Stimulated activated naive CD8-positive, alpha-beta T cell treated with anti-CD3 and anti-CD28 coated beads, Interleukin-15, Interleukin-2, amounts not matched to agents 100 U/mL and 50 U/mL, for 24 hours (primary cell): ENCODE measurements at places on chromosomes 12 and 14.

GRCh38 chr14:64734990-64735389, 30.8 kb downstream of the PLEKHG3 start:
- DNase-seq = no peak

DNA sequence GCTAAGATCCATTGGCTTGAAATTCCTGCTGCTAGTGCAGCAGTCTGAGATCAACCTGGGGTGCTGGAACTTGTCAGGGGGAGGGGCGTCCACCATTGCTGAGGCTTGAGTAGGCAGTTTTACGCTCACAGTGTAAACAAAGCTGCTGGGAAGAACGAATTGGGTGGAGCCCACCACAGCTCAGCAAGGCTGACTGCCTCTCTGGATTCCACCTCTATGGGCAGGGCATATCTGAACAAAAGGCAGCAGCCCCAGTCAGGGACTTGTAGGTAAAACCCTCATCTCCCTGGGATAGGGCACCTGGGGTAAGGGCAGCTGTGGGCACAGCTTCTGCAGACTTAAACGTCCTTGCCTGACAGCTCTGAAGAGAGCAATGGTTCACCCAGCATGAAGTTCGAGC, 191.7 kb downstream of the ALG10B start:
- no peak for DNase-seq

GRCh38 chr14:105848570-105848969, 322.2 kb downstream of the TMEM121 start:
- DNase-seq = no peak

- DNase-seq = no peak
Observed at GRCh38 chr12:31985832-31986231, 26.6 kb downstream of the RESF1 start.

GRCh38 chr12:75553836-75554555, 42.6 kb upstream of the KRR1 start:
- DNase-seq = no peak

- DNase-seq = no peak
Observed at GRCh38 chr14:51323492-51323891, 83.4 kb downstream of the TMX1 start.

- no peak for DNase-seq
Observed at GRCh38 chr14:65073605-65074201, 28.6 kb downstream of the MAX start.

GRCh38 chr14:35292770-35293561, 784 bp downstream of the PSMA6 start:
- no peak for DNase-seq

DNA sequence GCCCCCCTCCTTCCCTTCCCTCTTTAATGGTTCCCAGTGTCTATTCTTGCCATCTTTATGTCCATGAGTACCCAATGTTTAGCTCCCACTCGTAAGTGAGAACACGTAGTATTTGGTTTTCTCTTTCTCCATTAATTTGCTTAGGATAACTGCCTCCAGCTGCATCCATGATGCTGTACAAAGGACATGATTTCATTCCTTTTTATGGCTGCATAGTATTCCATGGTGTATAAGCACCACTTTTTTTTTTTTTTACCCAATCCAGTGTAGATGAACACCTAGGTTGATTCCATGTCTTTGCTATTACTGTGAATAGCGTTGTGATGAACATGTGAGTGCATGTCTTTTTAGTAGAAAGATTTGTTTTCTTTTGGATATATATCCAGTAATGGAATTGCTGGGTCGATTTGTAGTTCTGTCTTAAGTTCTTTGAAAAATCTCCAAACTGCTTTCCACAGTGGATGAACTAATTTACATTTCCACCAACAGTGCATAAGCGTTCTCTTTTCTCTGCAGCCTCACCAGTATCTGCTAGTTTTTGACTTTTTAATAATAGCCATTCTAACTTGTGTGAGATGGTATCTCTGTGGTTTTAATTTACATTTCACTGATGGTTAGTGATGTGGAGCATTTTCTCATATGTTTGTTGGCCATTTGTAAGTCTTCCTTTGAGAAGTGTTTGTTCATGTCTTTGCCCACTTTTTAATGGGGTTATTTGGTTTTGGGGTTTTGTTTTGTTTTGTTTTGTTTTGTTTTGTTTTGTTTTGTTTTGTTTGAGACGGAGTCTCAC, 26.0 kb downstream of the RPS29 start:
- no peak for DNase-seq

DNA sequence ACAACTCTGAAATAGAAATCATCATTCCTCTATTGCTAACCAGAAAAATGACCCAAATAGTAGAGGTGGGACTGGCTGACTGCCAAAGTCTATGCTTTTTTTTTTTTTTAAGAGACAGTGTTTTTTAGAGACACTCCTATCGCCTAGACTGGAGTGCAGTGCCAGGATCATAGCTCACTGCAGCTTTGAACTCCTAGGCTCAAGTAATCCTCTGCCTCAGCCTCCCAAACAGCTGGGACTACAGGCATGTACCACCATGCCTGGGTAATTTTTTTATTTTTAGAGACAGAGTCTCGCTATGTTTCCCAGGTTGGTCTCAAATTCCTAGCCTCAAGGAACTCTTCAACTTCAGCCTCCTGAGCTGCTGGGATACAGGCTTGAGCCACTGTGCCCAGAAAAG, 19.2 kb downstream of the NR2C1 start:
- no peak for DNase-seq

GRCh38 chr14:56585461-56586084, 6.0 kb downstream of the TMEM260 start:
- DNase-seq = no peak

DNA sequence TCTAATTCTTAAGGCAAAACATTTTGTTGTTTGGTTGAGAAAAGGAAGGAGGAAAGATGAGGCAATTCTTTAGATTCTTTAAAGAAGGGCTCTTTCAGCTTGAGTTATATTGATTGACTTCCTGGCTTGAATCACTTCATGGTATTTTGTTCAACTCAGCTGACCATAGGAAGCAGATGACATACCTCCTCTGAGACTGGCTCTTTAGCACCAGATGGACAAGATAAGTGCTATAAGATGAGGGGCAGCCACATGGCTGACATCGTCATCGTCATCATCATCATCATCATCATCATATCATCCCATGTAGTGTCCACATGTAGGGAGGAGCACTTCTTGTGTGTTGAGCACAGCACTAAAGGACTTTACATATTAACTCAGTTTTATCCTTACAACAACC, 81.3 kb downstream of the SSPN start:
- no peak for DNase-seq
